ENCODE measurements at places on chromosomes 1 and 21. TPM values are rescaled to one million over a fixed set of nuclear protein-coding genes. Genes with fewer than 3 reads are reported as not detected.

Gene FCRL3
- total RNA-seq, result 1.0 TPM

Gene RPE65
- total RNA-seq, result not detected

Gene IGSF3
- 0.70 TPM for total RNA-seq

Gene PTCH2
- total RNA-seq, result 1.4 TPM

Gene SETSIP
- total RNA-seq, result 0.37 TPM

Gene COPA
- 110 TPM for total RNA-seq

Gene SOAT1
- total RNA-seq, result 86.2 TPM

Gene PSEN2
- total RNA-seq, result 3.9 TPM

Gene COP1
- 40.9 TPM for total RNA-seq

Gene MROH7
- total RNA-seq, result 0.12 TPM

Gene LCE1D
- not detected for total RNA-seq

Gene MAP3K6
- total RNA-seq, result 4.5 TPM

Gene OR2T35
- total RNA-seq, result not detected

Gene PRAMEF7
- not detected for total RNA-seq

GRCh38 chr1:168285521-168285790 is 4.8 kb downstream of the TBX19 start:
- no peak for DNase-seq

- DNase-seq, result no peak
These were observed 537.7 kb downstream of the LMO4 start for GRCh38 chr1:87866416-87866815.

DNA sequence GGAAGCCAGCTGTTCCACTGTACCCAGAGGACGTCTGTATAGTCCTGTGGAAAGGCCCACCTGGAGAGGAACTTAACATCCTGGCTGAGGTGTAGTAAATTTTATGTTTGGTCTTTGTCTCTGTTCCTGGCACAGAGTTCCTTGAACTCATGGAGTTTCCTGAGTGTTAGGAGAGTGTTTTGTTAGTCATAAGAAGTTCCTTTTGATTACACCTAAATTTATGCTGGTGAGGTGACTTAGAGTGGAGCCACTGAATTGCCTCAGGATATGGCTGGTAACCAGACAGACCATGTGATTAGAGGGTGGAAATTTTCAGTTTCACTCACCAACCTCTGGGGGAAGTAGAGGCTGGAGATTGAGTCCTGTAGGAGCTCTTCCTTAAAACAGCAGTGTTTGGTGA is 57.9 kb downstream of the RASAL2 start:
- no peak for DNase-seq

GRCh38 chr1:218804014-218804785 is 369.5 kb upstream of the LYPLAL1 start:
- DNase-seq, result no peak

- DNase-seq, result no peak
These were observed 20.0 kb downstream of the ROR1 start for GRCh38 chr1:63793741-63794240.

DNA sequence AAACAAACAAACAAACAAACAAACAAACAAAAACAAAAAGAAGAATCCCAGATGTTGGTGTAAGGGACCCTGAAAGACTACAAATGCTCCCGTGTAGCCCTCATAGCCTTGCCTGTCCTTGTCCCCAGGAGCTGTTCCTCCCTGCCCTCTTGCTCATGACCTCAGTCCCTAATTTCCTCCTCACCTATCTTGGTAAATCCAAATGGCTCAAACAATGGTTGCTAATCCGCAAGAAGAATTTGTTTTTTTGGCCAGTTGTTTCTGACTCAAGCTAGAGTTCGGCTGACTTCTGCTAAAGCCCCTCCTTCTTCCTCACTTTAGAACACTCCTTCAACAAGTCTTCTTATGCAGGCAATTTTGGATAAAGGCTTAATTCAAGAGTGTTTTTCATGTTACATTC is 15.6 kb downstream of the LCA5L start:
- no peak for DNase-seq

GRCh38 chr1:112356765-112357164 is 39.2 kb upstream of the CTTNBP2NL start:
- no peak for DNase-seq

DNA sequence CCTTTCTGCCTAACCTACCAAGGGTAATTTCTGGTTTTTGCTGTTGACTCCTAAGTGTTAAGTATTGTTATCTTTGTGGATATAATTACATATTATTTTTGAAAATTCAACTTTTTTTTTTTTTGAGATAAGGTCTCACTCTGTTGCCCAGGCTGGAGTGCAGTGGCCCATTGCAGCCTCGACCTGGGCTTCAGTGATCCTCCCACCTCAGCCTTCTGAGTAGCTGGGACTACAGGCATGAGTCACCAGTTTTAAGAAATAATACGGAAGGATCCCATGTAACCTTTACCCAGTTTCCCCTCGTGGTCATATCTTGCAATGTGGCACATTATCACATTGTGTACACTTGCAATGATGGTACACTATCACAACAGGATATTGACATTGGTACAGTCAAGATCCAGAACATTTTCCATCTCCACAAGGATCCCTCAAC is 3.1 kb downstream of the CHD1L start:
- DNase-seq, result peak; percentile 15

- DNase-seq, result no peak
These were observed 167.7 kb upstream of the KCNJ15 start for GRCh38 chr21:38088916-38089762.

- DNase-seq, result no peak
These were observed 82.4 kb downstream of the NPHS2 start for GRCh38 chr1:179493323-179493722.

DNA sequence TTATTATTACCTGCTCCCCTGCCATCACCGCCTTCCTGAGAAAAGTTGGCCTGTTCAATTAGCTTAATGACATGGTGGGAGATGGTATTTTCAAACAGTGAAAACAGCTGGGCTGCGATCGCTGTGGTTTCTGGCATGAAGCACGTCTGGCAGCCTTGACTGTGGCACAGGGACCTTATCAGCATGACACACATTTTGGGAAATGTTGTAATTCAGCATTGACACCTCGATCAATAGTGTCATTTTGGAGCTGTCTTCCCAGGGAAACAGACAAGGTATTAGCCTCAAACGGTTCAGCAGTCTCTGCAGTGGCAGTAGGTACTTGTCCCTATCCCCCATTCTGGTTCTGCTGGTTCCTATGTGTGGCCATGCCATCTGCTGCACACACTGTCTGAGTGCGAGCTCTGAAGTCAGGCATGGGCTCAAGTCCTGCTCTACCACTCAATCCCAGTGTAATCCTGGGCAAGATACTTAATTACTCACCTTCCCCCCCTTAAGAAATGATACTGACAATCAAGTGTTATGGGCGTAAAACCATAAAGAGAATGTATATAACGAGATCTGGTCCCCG is 154.5 kb upstream of the KCND3 start:
- no peak for DNase-seq

- no peak for DNase-seq
These were observed 1392.0 kb upstream of the PRMT6 start for GRCh38 chr1:105664495-105664894.

DNA sequence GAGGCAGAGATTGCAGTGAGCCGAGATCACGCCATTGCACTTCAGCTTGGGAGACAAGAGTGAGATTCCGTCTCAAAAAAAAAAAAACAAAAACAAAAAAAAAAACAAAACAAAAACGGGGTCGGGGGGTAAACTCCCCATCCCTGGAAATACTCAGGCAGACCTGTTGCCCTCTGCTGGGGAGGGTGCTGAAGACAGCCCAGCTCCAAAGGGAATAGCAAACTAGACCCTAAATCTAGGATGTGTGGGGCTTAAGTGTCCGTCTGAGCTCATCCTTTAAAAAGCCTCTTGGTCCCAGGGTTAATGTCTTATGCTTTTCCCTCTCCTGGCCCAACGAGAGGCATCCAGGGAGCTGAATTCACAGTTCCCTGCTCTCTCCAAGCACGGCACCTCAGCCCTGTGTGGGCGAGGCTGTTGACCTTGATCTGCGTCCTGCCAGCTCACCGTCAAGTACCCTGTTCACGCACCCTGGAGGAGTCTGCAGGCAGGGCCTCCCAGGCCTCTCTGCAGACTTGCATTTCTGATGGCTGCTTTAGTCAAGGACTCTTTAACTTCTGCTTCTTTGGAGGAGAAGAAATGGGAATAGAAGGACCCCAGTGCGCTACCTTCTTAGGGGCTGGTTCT is 22.3 kb downstream of the KCND3 start:
- DNase-seq, result no peak

DNA sequence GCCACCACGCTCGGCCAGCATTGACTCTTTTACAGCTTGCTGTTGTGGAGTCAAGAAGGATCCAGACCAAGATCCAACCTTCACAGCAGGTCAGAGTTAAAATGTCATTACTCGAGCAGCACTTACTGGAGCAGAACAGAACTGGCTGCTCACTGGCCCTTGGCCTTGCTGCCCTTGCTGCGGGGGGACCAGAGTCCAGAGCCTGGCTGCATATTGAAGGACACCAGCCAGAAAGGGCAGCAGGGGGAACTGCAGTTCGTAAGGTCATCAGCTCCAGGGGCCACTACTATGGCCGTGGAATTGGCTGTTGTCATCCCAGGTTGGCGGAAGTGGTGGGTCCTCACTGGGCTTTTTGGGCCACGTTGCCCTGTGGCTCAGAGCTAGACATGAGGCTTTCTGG is 15.3 kb upstream of the GPR137B start:
- no peak for DNase-seq

DNA sequence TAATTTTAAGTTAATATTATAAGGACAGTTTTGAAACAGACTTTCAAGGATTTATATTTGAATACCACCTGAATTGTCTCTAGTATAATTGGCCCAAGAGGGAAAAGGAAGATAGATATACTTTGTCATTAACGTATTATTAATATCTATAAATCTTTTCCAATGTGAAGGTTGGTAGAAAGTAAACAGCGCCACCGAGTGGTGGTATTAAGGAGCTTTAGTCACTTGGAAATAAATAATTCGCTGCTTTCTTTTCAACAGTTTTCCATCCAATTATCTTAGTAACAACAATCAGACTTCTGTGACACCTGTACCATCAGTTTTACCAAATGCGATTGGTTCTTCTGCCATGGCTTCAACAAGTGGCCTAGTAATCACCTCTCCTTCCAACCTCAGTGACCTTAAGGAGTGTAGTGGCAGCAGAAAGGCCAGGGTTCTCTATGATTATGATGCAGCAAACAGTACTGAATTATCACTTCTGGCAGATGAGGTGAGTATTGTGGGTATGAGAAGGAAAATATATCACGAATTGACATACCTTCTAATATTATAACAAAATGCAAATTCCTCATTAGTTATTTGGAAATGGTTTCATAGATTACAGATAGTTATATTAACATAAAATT is 37.7 kb downstream of the SH3GLB1 start:
- no peak for DNase-seq

- no peak for DNase-seq
These were observed 28.1 kb downstream of the SHISA4 start for GRCh38 chr1:201916649-201917249.

GRCh38 chr1:225304996-225305395 is 122.8 kb downstream of the LBR start:
- DNase-seq, result no peak

GRCh38 chr1:171506525-171507304 is 21.4 kb downstream of the PRRC2C start:
- DNase-seq, result no peak

DNA sequence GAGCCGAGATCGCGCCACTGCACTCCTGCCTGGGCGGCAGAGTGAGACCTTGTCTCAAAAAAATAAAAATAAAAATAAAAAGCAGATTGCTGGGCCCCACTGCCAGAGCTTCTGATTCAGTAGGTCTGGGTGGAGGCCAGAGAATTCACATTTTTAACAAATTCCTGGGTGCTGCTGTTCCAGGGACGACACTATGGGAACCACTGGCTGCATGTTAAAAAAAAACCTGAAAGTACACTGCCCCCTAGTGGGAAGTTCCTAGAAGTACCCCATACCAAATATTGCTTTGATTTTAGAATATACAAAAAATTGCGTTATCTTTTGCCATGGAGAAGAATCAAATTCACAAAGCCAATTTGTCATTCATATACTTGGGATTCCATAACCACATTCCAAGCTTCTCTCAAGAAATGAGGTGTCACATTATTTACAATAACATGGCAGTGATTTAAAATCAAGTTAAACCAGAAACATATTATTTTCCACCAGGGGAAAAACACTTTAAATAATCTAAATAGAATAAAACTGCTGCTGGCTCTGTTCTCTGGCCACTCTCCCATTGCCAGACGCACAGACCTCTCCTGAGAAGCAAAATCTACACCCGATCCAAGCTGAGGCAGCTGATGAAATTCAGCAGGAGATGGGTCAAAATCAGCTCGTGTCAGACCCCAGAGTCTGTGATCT is 27.4 kb downstream of the SYF2 start:
- DNase-seq, result peak; percentile 9

- DNase-seq, result peak; percentile 65
These were observed 33.8 kb upstream of the RPL11 start for GRCh38 chr1:23657659-23658275.

GRCh38 chr1:99438656-99439230 is 174.5 kb downstream of the PLPPR4 start:
- no peak for DNase-seq

- no peak for DNase-seq
These were observed 4.0 kb upstream of the GBP2 start for GRCh38 chr1:89129911-89130310.

DNA sequence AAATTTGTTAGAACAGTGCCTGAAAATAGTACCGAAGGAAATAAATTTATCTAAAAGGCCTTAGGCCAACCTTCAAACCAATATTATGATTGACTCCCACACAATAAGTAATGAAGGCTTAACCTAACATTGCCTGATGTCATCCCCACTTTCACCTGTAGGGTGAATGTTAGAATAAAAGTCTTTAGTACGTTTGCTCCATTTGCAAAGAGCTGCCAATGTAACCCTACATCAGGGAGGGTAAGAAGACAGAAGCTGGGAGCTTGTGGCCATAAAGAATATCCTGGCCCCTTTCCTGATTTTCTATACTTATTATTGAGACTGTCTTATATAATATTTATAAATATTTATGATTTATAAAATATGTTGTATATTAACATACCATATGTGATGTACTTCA is 661.8 kb upstream of the CXADR start:
- no peak for DNase-seq

GRCh38 chr1:190046231-190046630 is 431.4 kb downstream of the BRINP3 start:
- DNase-seq, result no peak

DNA sequence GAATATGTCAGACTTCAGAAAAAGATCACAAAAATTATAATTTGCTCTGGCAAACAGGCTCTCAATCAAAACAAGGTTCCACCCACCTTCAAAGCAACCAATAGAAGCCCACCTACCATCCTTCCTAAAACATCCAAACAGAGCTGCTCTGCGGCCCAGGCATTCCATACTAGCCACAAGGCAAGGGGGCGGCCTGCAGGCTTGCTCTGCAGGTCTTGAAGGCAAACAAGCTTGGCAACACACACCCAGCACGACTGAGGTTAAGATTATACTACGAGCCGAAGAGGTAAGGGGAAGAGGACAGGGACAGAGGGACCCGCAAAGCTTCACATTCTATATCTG is 207.3 kb downstream of the SLC45A1 start:
- no peak for DNase-seq

DNA sequence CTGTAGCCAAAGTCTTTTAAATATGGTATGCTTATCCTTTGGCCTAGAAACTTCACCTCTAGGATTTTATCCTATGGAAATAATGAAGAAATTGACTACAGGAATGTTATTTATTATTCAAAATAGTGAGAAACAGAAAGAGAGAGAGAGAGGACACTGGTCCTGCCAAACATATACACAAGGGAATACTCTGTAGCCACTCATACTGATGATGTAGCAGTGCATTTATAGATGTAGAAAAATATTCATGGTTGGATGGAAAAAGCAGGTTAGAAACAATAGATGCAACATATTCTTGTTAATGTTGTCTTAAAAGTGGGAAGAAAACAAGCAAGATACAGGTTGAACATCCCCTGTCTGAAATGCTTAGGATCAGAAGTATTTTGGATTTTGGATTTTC is 22.2 kb upstream of the EPHB2 start:
- DNase-seq, result no peak

GRCh38 chr1:25829046-25829445 is 9.3 kb downstream of the MTFR1L start:
- no peak for DNase-seq

All from activated naive CD8-positive, alpha-beta T cell treated with anti-CD3 and anti-CD28 coated beads for 36 hours (primary cell).